Stimulated activated CD8-positive, alpha-beta memory T cell treated with anti-CD3 and anti-CD28 coated beads, Interleukin-7, amount 100 ng/mL, for 24 hours (primary cell): ENCODE measurements at places on chromosomes 5 and 9.

- no peak for DNase-seq
These were observed 598.2 kb downstream of the PRELID2 start for GRCh38 chr5:145236983-145237382.

DNA sequence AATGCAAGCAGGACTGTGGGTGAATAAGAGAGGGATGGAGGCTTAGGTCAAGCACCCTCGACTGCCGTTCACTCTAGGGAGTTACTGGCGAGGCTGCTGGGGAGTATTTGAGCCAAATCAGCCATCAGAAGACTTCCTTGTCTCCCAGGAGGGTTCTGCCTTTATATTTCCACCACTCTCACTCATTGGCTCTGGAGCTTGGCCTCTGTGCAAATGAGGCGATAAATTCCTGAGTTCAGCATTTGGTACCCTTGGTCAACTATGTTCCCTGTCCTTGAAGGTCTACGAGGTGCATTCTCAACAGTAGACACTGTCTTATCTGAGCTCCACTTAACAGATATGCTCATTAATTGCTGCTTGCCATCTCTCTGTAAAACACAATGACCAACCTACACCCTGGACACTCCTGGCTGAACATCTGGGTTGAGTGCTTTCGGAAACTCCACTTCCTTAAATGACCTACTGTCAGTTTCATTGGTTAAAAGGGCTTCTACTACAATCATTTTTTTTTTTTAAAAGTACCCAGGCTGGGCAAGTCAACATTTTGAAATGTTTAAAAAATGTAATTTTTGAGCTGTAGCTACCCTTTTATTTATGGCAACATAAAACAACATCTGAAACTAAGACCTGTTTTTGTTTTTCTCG lies 153.2 kb downstream of the NTRK2 start:
- no peak for DNase-seq

DNA sequence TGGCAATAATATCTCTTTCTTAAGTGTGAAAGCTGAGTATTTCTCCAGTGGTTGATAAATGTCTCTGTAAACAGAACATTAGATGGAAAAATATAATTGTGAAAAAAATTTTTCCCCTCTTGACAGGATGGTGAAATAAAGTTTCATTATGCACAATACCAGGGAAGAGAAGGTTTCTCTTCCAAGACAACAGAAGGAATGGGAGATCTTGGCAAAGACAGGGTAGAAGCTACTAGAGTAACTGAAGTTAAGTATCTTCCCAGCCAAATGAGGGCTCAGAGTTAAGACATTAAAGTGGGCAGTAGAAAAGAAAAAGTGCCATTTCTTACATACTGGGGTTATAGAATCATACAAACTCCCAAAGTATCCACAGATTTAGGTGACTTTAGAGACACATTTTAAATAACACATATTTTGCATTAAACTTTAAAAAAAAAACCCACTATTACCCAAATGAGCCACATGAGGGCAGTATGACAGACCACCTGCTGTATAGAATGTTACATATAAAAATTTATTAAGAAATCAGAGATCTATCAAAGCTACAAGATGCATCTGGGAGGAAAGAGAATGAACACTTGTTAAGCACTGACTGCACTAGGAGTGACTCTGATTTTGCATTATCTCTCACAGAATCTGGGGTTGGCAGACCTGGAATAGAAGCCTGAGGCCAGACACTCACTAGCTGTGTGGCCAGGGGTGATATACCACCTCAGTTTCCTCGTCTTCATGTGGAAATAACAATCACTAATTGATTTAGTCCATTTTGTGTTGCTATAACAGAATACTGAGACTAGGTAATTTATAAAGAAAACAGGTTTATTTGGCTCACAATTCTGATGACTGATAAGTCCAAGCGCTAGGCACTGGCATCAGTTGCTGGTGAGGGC lies 98.5 kb downstream of the ARSB start:
- no peak for DNase-seq

GRCh38 chr9:113907282-113907681 lies 31.2 kb downstream of the ZNF618 start:
- DNase-seq: no peak
